ENCODE measurements at places on chromosomes 3 and 15. TPM values are rescaled to one million over a fixed set of nuclear protein-coding genes. Genes with fewer than 3 reads are reported as not detected.

Gene SLC4A7
- 26.9 TPM for polyA plus RNA-seq

Gene CHRNB4
- polyA plus RNA-seq: 3.2 TPM

Gene ITIH4
- polyA plus RNA-seq: 14.7 TPM

Gene C3orf85
- 21.3 TPM for polyA plus RNA-seq

Gene CRABP1
- 35.2 TPM for polyA plus RNA-seq

Gene GLDN
- 0.29 TPM for polyA plus RNA-seq

Gene RBP2
- polyA plus RNA-seq: 1.8 TPM

Gene TGM4
- 0.03 TPM for polyA plus RNA-seq

Gene SNURF
- polyA plus RNA-seq: 34.0 TPM

Gene CHST13
- 7.4 TPM for polyA plus RNA-seq

Data from renal cortex interstitium (tissue), 15 donors.